ENCODE measurements at places on chromosomes 6 and 20.

DNA sequence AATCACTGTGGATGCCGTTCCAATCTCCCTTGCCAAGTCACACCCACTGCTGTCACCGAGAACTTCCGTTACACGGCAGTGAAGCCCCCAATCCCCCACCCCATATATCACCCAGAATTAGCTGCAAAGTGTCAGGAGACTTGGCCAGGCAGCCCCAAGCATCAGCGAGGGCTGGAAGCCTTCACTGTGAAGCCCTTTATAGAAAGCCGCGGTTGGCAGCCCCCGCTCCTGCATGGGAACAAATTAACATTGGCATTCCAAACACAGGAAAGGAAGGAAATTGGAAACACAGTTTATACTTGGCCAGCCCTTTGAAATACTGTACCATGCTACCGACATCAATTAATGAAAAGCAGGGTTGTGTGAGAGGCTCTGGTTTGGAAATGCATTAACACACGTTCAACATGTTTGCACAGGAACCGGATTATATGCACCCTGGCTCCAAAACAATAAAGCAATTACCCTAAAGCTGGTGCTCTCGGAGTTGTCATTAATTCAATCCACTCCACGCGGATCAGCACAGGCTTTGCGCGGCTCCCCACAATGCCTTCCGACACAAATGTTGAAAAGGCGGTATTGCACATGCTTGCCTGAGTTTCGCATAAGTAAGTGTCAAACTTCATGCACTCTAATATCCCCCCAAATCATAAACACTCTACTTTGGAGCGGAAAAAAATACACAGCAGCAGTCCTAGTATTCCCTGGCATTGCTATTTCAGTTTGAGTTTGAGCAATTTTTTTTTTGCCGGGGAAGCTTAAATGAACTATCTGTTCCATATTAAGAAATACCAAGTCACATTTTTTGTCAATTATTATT, 7.1 kb downstream of the BMP7 start:
- no peak for DNase-seq

DNA sequence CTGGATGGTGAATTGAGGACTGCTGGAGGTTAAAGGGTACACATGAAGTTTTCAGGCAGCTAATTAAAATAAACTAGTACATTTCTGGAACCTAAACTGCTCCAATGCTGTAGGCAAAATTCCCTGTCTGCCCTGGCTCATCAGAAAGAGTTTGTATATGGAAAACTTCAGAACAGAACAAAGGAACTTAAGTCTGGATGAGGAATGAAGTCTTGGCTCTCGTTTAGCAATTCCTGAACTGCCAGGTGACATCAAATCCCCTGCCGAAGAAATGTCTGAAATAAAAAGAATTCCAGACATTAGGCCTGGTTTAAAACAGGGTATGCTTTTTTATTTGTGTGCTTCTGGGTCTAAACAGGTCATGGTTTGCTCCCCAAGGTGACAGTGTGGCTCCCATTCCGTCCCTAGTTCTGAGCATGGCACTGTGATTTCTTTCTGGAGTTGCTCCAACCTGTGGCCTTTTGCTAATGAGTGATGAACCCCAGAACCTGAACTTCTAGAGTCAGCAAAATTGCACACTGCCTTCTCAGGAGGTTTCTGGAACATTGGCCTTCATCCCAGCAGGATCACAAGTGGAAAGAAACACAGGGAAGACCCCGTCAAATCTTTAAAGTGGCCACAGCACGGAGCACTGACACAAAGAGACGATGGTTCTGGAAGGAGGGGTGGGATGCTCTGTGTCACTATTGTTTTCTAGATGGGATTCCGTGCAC, 129.4 kb upstream of the NAA20 start:
- DNase-seq = no peak

- no peak for DNase-seq
These were observed 52.5 kb downstream of the MMUT start for GRCh38 chr6:49410564-49410963.

DNA sequence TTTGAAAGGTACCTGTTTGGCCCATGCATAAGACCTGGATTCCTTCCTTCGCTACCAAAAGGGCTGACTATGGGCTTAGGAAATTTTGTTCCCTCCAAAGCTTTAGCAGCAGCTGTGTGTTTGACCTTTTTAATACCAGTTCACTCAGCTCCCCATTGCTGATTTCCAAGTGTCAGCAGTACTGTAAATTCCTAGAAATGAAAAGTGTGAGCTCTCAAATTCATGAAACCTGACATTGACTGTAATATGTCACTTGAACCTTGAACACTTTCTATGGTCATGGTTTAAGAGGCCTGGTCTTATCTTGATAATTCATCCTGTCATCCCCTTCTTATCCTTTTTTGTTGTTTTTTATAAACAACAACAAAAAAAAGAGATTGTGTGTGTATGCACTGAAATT, 31.7 kb downstream of the STAU1 start:
- no peak for DNase-seq

GRCh38 chr6:127550403-127550802, 26.6 kb upstream of the C6orf58 start:
- DNase-seq = no peak

DNA sequence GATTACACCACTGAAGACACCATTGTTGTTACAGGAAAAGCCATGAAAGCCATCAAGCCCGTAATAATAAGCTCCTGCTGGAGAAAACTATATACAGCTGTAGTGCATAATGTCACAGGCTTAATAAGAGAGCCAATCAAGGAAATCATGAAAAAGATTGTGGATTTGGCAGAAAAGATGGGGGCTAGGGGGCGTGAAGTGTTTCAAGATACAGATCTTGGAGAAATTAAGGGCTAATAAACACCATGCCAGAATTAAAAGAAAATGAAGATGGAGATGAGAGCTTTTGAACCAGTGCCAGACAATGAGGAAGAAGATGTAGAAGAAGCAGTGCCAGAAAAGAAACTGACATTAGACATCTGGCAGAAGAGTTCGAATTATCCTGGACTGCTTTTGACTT, 43.2 kb upstream of the DTNBP1 start:
- no peak for DNase-seq

- DNase-seq = no peak
These were observed 272.0 kb downstream of the ADGB start for GRCh38 chr6:146870760-146871159.

- no peak for DNase-seq
These were observed 5.3 kb upstream of the UBD start for GRCh38 chr6:29564875-29565274.

DNA sequence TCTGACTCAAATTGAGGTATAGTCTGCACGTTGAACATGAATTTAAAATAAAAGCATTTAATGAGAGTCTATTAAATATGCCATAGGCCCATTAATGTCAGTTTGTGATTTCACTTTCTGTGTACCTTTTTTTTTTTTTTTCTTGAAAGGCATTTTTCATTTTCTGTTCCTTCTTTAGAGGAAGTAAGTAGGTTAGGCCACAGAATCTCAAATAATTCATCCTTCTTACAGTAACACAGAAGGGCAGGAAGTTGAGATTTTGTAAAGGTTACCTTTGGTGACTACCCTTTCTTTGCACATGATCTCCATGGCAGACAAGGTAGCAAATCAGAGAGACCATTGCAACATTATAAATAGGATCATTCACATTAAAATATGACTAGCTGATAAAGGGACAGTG, 9.6 kb downstream of the L3MBTL3 start:
- DNase-seq = no peak

DNA sequence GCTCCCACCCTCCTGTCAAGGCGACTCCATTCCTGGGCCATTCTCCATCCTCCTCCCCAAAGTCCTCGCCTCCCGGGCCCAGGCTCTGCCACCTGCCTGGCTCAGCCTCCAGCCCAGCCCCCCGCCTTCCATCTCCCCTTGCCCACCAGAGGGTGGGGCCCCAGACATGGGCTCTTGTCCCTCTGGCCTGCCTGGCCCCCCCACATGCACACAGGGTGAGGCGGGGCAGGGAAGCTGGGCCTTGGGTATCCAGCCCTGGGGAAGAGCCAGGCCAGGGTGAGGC, 95.2 kb downstream of the YTHDF1 start:
- DNase-seq = no peak

- no peak for DNase-seq
These were observed 4.1 kb upstream of the SLC2A10 start for GRCh38 chr20:46705378-46705729.

DNA sequence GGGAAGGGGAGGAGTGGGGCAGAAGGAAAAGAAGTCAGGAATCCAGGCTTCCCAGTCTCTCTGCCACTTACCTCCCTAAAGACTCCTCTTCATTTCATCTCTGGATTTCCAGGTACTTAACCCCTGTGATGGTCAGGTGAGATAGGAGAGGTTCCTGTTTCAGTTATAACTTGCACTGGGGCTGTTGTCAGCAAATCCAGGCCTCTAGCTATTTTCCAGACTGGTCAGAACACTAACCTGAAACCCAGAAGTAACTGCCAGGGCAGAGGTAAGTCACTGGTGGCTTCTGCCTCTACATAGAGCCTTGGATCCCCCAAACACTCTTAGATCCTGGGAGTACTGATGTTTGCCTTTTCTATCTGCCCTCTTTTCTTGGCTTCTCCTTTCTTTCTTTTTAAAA, 233.5 kb upstream of the TAB2 start:
- DNase-seq = no peak

- DNase-seq = no peak
These were observed 77.3 kb downstream of the KCNQ5 start for GRCh38 chr6:72699159-72699558.

- DNase-seq = no peak
These were observed 167.6 kb upstream of the CST7 start for GRCh38 chr20:24781418-24781980.

DNA sequence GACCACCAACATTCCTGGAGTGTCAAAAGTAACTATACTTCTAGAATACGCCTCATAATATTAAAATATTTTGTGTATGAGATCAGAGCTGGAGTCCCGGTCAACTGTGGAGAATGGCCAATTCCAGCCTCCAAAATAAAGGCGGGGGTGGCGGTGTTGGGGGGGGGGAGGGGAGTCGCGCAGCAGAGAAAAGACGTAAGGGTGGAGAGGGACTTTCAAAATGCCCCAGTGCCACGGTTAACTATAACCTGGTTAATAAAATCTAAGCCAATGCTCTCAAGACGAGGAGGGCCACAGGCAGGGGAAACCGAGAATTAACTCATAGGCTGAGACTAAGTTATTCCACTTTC, 1.3 kb downstream of the NUP153 start:
- DNase-seq = no peak

Data from neuronal stem cell (in vitro differentiated cells).